ENCODE measurements at places on chromosomes 5 and 9. TPM values are rescaled to one million over a fixed set of nuclear protein-coding genes. Genes with fewer than 3 reads are reported as not detected.
A peak's percentile ranks its signal among the peaks of the same experiment; 100 is the strongest.

DNA sequence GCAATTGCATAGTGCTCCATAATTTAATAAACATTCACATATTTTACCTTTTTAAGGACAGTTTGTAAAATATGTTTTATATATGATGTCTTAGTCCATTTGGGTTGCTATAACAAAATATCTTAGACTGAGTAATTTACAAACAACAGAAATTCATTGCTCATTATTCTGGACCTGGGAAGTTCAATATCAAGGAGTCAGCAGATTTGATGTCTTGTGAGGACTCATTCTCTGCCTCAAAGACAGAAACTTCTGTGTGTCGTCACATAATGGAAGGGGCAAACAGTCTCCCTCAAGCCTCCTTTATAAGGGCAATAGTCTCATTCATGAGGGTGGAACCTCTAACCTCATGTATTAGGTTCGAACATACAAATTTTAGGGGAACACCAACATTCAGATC is 455.9 kb downstream of the TAF11L14 start:
- H3K4me1 ChIP-seq = no peaks in the 10 kb centered on the region
- no peak overlapping the region for H3K27ac ChIP-seq
- H3K4me3 ChIP-seq = no peak overlapping the region
- no peak for DNase-seq
- H3K27me3 ChIP-seq = no peaks in the 10 kb centered on the region

Gene GPX8
- polyA plus RNA-seq = 0.12 TPM

DNA sequence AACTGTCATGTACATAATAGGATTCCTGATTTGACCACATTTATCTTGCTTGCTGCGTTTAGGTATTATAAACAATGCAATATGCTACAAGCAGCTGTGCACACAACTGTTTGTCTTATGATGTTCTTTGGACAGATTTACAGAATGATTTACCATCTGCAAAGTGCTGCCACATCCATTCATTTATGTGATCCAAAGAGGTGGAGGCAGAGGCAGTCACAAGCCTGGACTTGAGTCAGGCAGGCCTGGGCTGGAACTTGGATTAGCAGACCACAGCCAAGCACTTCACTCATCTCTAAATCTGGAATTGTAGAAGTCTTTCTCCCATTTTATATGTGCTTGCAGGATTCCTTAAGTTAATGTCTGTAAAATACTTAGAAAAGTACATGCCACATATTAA is 149.0 kb downstream of the INSYN2B start:
- H3K27me3 ChIP-seq = no peaks in the 10 kb centered on the region
- DNase-seq = no peak
- H3K27ac ChIP-seq = no peak overlapping the region
- H3K4me1 ChIP-seq = peaks cover 11% of the 10 kb centered on the region

- no peak for DNase-seq
- no peaks in the 10 kb centered on the region for H3K27me3 ChIP-seq
- H3K4me3 ChIP-seq = no peak overlapping the region
- H3K27ac ChIP-seq = no peak overlapping the region
Measured at GRCh38 chr9:128762671-128763449, 8.9 kb downstream of the ZER1 start.

- no peaks in the 10 kb centered on the region for H3K36me3 ChIP-seq
- peaks cover 42% of the 10 kb centered on the region for H3K4me1 ChIP-seq
- no peaks in the 10 kb centered on the region for H3K27me3 ChIP-seq
- peak overlapping the region; percentile 17 for H3K4me3 ChIP-seq
- DNase-seq = no peak
Measured at GRCh38 chr5:139385061-139386049, 2.3 kb upstream of the SLC23A1 start.

Gene CDC25C
- polyA plus RNA-seq = 15.9 TPM

DNA sequence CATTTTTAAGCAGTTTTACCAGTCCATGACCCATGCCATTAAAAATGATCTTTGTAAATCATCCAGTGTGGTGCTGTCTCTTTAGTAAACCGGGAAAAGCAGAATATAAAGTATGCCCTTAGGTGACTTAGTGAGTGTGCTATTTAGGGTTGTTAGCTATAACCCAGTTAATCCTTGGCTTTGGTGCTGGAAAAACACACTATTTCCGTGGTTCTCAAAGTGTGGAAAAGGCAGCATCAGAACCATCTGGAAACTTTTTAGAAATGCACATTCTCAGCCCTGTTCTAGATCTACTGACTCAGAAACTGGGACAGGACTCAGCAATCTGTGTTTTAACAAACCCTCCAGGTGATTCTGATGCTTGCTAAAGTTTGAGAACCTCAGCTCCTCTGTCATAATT is 123.6 kb upstream of the ZNF608 start:
- no peaks in the 10 kb centered on the region for H3K4me1 ChIP-seq
- no peak overlapping the region for H3K27ac ChIP-seq
- DNase-seq = no peak
- no peak overlapping the region for H3K4me3 ChIP-seq

Gene CNTNAP3B
- not detected for polyA plus RNA-seq

DNA sequence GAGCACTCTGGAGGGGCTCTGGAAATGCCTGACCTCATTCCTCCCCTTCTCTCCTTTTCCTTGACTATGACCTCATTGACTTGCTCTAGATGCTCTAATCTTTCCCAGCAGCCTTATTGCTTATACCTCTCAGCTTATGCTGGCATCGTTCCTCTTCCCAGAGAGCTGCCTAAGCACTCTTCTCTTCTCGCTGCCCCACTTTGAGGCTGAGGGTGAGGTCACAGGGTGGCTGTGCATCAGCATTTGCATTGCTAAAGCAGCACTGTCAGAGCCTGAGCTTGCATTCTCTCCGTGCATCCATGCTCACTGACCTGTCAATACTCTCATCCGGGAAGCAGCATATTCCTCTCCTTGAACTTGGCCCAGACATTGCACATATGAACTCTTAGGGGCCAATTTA is 96.4 kb upstream of the NTRK2 start:
- H3K27ac ChIP-seq = no peak overlapping the region
- H3K4me3 ChIP-seq = no peak overlapping the region
- no peak for DNase-seq
- H3K36me3 ChIP-seq = no peaks in the 10 kb centered on the region

DNA sequence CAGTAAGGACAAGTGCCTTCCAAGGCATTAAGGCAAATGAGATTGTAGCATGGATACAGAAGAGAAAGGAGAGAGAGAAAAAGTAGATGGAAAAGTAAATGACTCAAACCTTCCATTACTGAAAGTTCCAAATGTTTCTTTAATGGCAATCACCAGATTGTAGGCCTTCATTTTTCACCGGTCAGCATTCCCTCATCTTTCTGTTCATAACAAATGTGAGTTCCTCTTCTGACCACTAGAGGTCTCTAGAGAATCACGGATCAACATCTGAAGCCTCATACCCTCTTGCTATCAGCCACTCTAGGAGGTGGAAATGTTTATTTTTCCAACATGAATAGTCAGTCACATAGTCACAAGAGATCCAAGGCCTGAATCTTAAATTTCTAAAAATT is 73.6 kb upstream of the RPS23 start:
- no peaks in the 10 kb centered on the region for H3K27me3 ChIP-seq
- no peaks in the 10 kb centered on the region for H3K36me3 ChIP-seq
- no peak overlapping the region for H3K27ac ChIP-seq
- no peak for DNase-seq
- H3K4me3 ChIP-seq = no peak overlapping the region
- peaks cover under 1% of the 10 kb centered on the region for H3K4me1 ChIP-seq

Gene TRAF1
- 73.0 TPM for polyA plus RNA-seq

- H3K27ac ChIP-seq = no peak overlapping the region
- no peaks in the 10 kb centered on the region for H3K4me1 ChIP-seq
- peaks cover 3% of the 10 kb centered on the region for H3K36me3 ChIP-seq
- no peak for DNase-seq
- H3K4me3 ChIP-seq = no peak overlapping the region
Measured at GRCh38 chr5:65981548-65981947, 55.2 kb downstream of the ERBIN start.

DNA sequence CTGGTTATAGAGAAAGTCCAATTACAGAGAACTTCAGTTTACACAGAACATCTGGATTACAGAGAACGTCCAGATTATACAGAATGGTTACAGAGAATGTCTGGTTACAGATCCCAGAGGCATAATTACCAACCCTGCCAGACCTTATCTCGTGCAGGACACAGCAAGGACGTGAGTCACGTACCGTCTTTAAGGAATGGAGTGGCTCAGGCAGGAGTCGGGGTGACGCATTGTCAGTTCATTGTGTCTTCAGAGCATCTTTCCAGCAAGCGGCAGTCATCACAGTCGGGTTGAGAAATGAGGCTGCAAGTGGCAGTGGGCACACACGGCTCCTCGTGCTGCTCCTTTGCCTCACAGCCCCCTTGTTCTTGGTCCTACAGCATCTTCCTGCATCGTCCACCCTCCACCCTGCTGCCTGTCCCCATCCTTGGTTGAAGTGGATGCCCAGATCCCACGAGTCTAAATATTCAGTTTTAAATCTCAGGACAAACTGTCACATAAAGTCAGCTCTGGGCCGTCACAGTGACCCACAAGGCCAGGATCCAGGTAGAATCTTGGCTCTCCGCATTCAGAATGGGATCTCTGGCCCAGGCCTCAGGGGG is 30.0 kb upstream of the SLC6A19 start:
- no peak overlapping the region for H3K4me3 ChIP-seq
- H3K36me3 ChIP-seq = no peaks in the 10 kb centered on the region
- no peaks in the 10 kb centered on the region for H3K27me3 ChIP-seq
- H3K4me1 ChIP-seq = peaks cover 3% of the 10 kb centered on the region
- DNase-seq = no peak

- no peaks in the 10 kb centered on the region for H3K36me3 ChIP-seq
- DNase-seq = no peak
- H3K27me3 ChIP-seq = no peaks in the 10 kb centered on the region
- no peak overlapping the region for H3K4me3 ChIP-seq
- no peaks in the 10 kb centered on the region for H3K4me1 ChIP-seq
Measured at GRCh38 chr5:74056789-74057164, 430.8 kb downstream of the ARHGEF28 start.

DNA sequence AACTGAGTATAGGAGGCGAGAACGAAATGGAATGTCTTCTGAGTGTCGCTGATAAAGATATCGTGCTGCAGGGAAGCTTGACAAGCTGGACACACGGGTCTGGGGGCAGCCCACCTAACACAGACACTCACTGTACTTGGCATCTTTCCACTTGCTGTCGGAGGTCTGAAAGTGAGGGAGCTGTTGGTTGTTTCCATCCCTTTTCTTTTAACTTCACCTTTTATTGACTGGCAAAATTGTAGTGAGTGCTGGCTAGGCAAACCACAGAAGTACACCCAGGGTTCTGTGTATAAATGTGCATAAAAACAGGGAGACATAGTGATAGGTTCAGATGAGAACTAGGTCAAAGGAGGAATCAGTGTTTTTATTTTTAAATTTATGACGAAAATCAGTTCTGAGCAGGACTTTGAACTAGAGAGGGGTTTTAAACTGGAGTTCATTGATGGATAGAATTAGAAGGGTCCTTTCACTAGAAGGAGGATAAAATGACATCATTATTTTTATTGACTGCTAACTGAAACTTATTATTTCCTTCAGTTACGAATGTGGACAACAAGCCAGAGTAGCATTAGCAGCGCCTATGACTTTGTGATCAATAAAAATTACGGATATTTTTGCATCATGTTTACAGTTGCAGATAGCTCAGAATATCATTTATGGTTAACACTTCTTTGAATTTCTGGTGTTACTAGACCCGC is 817 bp downstream of the GAPVD1 start:
- H3K27ac ChIP-seq = peak overlapping the region; percentile 97
- H3K27me3 ChIP-seq = no peaks in the 10 kb centered on the region
- peaks cover 2% of the 10 kb centered on the region for H3K36me3 ChIP-seq
- peaks cover 21% of the 10 kb centered on the region for H3K4me1 ChIP-seq
- H3K4me3 ChIP-seq = peak overlapping the region; percentile 94
- DNase-seq = no peak

DNA sequence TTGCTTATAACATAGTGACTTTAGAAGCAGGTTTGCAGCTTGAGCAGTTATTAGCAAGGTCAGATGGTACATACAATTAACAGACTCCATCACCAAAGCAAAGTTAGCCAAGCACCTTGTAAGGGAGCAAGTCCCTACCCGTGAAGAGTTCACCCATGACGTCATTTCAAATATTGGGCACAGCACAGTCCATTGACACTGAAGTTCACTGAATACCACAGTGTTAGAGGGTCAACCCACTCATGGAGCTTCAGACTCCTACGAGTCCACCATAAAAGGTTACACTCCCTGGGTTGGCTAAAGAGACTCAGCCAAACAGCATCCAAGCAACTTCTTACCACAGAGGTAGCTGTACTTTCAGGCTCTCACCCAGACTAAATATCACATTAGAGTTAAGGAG is 77.5 kb downstream of the GALNT10 start:
- no peaks in the 10 kb centered on the region for H3K36me3 ChIP-seq
- H3K4me1 ChIP-seq = peaks cover 10% of the 10 kb centered on the region
- no peak overlapping the region for H3K4me3 ChIP-seq
- H3K27me3 ChIP-seq = no peaks in the 10 kb centered on the region
- no peak overlapping the region for H3K27ac ChIP-seq

Gene CAST
- 82.0 TPM for polyA plus RNA-seq

DNA sequence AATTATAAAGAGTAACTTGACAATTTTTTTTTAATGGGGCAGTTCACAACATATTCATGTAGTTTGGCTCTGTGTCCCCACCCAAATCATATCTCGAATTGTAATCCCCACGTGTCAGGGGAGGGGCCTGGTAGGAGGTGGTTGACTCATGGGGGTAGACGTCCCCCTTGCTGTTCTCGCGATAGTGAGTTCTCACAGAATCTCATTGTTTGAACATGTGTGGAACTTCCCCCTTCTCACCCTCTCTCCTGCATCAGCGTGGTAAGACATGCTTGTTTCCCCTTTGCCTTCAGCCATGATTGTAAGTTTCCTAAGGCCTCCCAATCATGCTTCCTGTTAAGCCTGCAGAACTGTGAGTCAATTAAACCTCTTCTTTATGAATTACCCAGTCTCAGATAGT is 40.7 kb downstream of the FBXW11 start:
- H3K36me3 ChIP-seq = no peaks in the 10 kb centered on the region
- no peak for DNase-seq

Gene NUDCD2
- 132 TPM for polyA plus RNA-seq

DNA sequence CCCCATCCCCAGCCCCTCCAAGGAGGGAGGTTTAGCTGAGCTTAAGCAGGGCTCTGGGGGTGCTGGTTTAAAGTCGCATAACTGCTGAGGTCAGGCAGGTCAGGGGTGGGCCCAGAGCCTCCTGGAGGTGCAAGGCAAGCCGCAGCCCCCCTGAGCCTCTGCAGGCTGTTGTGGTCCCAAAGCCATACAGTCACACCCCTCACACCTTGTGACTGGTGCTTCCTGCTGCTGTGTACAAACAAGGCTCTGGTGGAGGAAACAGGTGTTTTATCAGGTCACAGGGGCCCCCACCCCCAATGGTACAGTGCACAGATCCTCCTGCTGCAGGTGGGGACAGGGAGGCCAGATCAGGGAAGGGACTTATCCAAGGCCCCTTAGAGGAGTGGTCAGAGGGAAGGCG is 8.0 kb downstream of the TCF7 start:
- H3K27me3 ChIP-seq = no peaks in the 10 kb centered on the region
- H3K4me3 ChIP-seq = no peak overlapping the region
- H3K36me3 ChIP-seq = peaks cover 3% of the 10 kb centered on the region
- no peak for DNase-seq
- H3K4me1 ChIP-seq = peaks cover 49% of the 10 kb centered on the region

Gene FRMPD1
- polyA plus RNA-seq = not detected
